Cortex of kidney (tissue), 1 donor: ENCODE measurements at places on chromosomes 7 and 10.

DNA sequence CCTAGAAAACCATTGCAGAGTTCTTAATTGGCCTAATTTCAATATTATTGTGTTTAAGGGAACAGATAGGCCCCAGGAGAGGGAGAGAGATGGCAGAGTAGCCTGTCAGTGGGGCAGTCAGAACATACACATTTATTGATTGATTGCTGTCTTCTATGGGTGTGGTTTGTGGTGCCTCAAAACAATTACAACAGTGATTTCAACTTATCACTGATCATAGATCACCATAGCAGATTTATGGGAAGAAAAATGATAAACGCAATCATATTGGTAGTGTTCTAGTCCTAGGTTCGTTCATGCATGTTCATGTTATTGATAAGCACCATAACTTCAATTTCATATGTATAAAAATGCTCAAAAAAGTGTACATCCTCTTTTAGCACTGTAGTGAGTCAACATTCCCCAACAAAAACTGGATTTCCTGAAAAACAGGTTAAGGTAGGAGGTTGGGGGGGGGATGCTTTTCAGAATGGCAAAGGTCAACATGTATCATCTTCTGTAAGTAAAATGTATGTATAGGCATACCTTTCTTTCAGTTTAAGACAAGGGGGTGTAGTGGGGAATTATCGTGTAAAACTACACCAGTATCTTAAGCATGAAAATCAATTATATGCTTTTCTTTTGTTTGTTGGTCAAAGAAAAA is 1.1 kb upstream of the TNKS2 start:
- no peak for DNase-seq

DNA sequence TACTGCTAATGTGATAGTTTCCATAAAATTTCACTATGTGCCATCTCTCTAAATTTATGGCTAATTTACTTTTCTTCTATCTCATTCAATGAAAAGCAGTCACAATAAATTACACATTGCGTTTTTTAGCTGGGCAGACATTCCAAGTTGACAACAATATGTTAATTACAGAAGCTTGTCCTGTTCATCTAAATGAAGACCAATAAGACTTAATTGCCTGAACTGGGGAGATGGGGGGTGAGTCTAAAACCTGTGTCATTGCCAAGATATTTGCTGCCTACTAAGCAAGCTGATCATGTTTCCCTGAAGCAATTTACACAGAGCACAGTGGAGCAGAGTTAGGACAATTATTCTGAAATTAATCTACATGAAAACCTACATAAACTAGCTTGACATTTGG is 89.3 kb upstream of the ADRB1 start:
- no peak for DNase-seq

- no peak for DNase-seq
Observed at GRCh38 chr7:158740657-158741293, 36.2 kb upstream of the NCAPG2 start.

DNA sequence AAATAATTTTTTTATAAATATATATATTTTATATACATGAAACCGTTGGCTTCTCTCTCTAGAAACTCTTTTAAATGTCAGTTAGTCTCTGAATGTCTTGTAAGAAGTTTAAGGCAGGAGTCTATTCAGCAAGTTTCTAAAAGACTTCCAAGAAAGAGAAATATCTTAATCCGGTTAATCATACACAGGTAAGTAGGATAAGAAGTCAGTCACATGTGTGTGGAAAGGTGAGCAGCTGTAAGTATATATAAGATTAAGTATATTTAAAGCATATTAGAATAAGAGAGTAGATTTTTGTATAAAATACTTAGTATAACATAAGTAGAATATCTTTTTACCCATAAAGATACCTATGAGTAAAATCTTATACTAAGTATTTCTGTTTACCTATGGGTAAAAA is 48.9 kb downstream of the AGBL3 start:
- DNase-seq = no peak

DNA sequence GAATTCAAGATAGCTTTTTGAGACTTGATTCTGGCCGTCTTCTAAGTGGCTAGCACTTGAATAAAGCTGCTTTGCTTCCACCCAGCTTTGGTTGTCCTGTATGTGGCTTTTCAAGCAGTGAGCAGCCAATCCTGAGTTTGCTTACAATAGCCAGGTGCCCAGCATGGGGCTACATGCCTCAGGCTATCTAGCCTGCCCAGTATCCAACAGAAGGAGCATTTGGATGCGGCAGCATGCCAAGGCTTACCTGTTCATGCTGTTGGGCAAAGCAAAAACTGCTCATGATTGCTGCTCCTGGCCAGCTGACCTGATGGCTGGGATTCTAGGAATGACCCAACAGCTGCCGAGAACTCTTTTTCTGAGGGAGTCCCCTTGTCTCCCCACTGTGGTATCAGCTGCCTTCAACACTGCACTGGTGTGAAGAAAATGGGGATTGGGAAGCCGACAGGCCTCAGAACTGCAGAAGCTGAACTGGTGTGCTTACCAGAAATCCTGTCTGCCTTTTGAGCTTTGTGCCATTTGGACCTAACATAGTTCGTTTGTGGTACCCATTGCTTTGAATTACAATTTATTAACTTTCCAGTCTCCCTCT is 618.9 kb upstream of the IGFBP3 start:
- DNase-seq = no peak

GRCh38 chr10:89388806-89389205 is 3.6 kb upstream of the IFIT1 start:
- no peak for DNase-seq

DNA sequence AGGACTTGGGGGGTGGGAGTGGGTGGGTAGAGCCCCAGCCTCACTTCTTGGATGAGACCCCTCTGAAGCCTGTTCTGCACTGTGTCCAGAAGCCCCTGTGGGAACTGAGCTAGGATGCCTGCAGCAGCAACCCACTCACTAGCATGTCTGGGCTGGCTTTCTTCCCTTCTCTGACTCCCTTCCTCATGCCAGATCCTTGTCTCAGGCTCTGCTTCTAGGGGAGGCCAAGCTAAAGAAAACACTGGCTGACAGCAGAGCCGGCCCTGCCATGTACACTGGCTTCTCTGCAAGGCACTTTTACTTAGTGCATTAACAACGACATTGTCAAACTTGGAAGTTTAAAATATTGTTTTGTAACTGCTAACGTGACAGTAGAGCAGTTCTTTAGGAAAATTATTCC is 50.2 kb downstream of the ARHGAP22 start:
- DNase-seq = no peak

- DNase-seq = no peak
Observed at GRCh38 chr10:22606164-22606614, 108.2 kb downstream of the PIP4K2A start.

- DNase-seq = no peak
Observed at GRCh38 chr7:70698219-70698832, 433.6 kb upstream of the GALNT17 start.

DNA sequence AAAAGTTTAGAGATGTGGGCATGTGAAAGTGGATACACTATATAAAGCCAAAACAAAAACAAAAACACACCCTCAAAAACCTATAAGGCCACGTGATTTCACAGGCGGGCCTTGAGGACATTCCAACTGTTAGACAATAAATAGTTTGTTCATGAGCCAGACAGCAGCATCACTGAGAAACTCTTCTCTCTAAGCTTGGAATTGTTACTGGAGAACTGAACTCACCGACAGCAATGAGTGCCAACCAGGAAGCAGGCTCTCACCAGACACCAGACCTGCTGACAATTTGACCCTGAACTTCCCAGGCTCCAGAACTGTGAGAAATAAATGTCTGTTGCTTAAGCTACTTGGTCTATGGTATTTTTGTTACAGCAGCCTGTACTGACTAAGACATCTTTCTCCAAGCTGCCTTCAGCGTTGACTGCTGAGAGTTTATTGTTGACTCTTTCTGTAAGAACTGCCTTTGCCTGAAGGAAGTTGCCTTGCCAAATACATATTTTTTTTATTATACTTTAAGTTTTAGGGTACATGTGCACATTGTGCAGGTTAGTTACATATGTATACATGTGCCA is 107.5 kb downstream of the EPDR1 start:
- DNase-seq = no peak

DNA sequence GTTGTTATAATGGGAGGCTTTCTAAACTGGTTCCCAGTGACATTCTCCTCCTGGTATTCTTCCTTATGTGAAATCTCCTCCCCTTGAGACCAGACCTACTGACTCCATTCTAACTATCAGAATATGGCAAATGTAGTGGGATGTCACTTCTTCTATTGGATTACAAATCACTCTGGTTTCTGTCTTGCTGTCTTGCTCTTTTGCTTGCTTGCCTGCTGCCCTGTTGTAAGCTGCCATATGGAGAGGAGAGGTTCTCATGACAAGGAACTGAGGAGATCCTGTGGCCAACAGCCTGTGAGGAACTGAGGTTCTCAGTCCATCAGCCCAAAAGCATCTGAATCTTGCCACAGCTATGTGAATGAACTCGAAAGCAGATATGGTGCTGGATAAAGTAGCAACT is 4.7 kb upstream of the NRCAM start:
- DNase-seq = no peak

DNA sequence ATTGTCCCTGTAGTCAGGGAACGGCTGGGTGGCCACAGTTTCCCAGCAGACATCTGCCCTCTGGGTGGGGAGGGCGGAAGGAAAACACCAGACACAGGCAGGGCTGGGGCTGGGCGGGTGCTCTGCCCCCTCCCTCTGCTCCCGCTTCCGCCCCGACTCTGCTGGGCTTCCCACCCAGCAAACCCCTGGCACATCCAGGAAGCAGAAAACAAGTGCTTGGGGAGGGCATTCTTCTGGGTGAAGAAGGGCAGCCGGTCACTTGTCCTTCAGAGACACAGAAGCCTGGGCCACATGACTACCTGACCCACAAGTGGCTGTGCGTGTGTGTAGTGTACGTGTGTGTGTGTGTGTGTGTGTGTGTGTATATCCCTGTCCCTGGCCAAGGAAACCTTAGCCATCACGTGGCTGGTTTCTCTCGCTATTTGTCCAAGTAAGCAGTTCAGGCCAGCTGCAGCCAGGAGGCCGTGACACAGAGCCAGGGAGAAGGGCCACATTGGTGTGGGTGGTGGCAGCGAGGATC is 77.9 kb downstream of the ZMIZ1 start:
- no peak for DNase-seq

DNA sequence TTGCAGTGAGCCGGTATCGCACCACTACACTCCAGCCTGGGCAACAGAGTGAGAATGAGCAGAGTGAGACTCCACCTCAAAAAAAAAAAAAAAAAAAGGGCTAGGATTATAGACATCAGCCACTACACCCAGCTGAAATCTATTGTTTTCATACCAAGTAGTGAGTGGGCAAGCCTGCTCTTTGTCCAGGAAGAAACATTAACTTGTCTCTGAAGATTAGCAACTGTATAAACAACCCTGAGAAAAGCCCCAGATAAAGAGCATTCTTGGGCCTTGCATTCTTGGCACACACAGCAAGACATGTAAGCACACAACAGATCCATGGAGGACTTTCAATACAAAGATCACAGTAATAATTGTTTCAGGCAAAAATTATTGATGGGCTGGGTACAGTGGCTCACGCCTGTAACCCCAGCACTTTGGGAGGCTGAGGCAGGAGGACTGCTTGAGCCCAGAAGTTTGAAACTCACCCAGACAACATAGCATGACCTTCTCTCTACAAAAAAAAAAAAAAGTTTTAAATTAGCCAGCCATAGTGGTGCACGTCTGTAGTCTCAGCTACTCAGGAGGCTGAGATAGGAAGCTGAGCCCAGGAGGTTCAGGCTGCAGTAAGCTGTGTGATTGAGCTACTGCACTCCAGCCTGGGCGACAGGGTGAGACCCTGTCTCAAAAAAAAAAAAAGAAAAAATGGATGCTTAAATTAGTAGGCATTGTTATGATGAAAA is 4.4 kb downstream of the PSPH start:
- no peak for DNase-seq

- DNase-seq = no peak
Observed at GRCh38 chr7:18040196-18040595, 12.6 kb upstream of the PRPS1L1 start.

GRCh38 chr7:1238450-1238882 is 5.8 kb downstream of the UNCX start:
- DNase-seq = no peak
